ENCODE measurements at places on chromosomes 13 and 19.
A peak's percentile ranks its signal among the peaks of the same experiment; 100 is the strongest.

DNA sequence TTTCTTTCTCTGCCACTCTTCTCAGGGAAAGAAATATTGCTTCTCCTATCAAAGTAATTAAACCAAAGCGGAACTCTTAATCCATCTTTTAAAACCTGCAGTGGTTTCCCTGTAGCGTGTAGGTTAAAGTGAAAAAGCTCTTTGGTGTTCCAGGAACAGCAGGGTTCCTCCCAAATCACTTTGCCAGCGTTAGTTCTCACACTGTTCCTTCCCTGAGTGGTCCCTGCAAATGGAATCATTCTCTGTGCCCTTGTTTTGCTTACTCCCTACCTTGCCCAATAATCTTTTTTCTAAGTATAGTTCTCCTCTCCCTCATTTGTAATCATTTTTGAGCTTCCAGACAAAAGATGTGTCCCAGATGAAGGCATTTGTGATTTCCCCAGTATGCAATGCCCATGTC lies 207.5 kb downstream of the HS6ST3 start:
- DNase-seq: no peak
- H3K27me3 ChIP-seq: no peaks in the 10 kb centered on the region
- H3K4me3 ChIP-seq: no peak overlapping the region
- no peaks in the 10 kb centered on the region for H3K4me1 ChIP-seq
- H3K36me3 ChIP-seq: no peaks in the 10 kb centered on the region

DNA sequence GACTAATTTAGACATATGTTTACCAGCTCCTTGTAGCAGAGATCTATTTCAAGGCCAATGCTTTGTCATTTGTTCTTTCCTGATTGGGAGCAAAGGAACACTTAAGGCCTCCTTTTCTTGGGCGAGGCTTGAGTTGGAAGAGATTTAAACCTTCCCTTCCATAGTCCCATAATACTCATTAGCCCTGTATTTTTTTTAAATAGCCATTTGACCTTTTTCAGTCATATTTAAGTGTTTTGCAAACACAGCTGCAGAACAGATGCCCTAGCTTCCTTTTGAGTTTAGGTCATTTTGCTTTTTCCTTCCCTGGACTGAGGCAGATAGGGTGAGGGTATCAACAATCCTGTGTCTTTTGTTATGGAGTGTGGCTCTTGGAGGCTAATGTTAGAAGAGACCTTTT lies 198.3 kb downstream of the NBEA start:
- H3K4me3 ChIP-seq: no peak overlapping the region
- no peak for DNase-seq
- H3K27ac ChIP-seq: no peak overlapping the region
- H3K27me3 ChIP-seq: no peaks in the 10 kb centered on the region
- H3K36me3 ChIP-seq: no peaks in the 10 kb centered on the region

GRCh38 chr13:90640976-90641375 lies 706.5 kb upstream of the MIR17HG start:
- no peak overlapping the region for H3K27ac ChIP-seq
- H3K27me3 ChIP-seq: no peaks in the 10 kb centered on the region
- DNase-seq: no peak
- no peaks in the 10 kb centered on the region for H3K36me3 ChIP-seq
- H3K4me3 ChIP-seq: no peak overlapping the region

DNA sequence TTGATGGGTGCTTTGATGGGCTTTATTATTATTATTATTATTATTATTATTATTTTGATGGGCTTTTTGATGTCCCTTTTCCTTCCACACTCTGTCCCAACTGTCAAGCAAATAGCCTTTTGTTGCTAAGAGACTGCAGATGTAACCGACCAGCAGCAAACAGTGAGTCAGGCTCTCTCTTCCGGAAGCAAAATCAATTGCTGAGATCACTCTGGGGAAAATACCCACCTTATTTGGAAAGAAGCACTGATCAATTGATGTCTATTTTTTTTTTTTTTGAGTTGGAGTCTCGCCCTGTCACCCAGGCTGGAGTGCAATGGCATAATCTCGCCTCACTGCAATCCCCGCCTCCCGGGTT lies 2.9 kb downstream of the LDLR start:
- H3K4me1 ChIP-seq: peaks cover 83% of the 10 kb centered on the region
- DNase-seq: peak; percentile 68
- no peak overlapping the region for H3K4me3 ChIP-seq
- no peaks in the 10 kb centered on the region for H3K36me3 ChIP-seq

DNA sequence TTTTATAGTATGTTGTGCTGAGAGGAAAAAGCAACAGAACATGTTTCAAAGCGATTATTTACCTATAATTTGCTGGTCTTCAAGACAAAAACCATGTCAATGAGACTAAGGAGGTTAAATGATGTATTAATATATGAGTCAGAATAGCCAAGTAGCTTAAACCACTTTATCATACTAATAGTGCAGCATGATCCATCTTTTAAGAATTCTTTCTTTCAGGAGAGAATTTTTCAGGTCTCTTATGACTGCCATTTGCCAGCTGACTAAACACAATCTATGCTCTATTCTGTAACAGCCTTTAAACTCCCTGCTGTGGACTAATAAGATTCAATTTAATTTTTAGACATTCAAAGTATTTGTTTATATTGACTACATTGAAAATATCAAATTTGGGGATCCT lies 93.7 kb downstream of the TRPC4 start:
- no peaks in the 10 kb centered on the region for H3K36me3 ChIP-seq
- no peak overlapping the region for H3K4me3 ChIP-seq
- H3K27me3 ChIP-seq: no peaks in the 10 kb centered on the region
- H3K27ac ChIP-seq: no peak overlapping the region
- no peaks in the 10 kb centered on the region for H3K4me1 ChIP-seq

DNA sequence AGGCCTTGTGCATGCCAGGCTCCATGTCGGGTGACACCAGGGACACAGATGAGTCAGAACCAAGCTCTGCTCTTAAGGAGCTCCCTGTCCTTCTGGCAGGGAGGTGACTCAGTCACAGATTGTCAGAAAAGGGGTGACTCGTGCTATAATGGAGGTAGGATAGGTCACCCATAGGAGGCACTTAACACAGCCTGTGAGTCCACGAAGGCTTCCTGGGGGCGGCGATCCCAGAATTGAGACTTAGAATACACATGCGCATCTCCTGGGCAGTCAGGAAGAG lies 19.6 kb downstream of the FUZ start:
- H3K36me3 ChIP-seq: peaks cover 35% of the 10 kb centered on the region
- H3K27ac ChIP-seq: no peak overlapping the region
- no peaks in the 10 kb centered on the region for H3K4me1 ChIP-seq
- no peak overlapping the region for H3K4me3 ChIP-seq
- DNase-seq: no peak

DNA sequence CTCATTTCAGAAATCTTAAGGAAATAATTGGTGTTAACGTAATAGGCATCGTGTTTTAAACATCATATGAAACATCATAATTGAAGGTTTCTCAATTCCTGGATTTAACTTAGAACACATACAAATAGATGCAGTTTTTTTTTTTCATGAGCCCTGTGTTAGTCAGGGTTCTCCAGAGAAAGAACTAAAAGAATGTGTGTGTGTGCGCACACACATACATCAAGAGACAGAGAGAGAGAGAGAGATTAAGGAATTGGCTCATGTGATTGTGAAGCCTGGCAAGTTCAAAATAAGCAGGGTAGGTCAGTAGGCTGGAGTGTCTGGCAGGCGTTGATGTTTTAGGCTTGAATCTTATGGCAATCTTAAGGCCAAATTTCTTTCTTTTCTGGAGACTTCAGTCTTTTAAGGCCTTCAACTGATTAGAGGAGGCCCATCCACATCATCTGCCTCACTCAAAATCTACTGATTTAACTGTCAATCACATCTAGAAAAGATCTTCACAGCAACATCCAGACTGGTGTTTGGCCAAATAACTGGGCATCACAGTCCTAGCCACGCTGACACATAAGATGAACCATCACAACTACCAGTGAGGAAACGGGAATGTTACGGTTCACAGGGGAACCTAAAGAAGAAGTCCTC lies 25.2 kb downstream of the SPATA13 start:
- H3K4me3 ChIP-seq: no peak overlapping the region
- no peaks in the 10 kb centered on the region for H3K27me3 ChIP-seq
- DNase-seq: no peak
- peaks cover 73% of the 10 kb centered on the region for H3K4me1 ChIP-seq
- H3K36me3 ChIP-seq: no peaks in the 10 kb centered on the region

- no peaks in the 10 kb centered on the region for H3K27me3 ChIP-seq
- DNase-seq: peak; percentile 62
- no peaks in the 10 kb centered on the region for H3K36me3 ChIP-seq
- H3K4me1 ChIP-seq: no peaks in the 10 kb centered on the region
- no peak overlapping the region for H3K27ac ChIP-seq
- no peak overlapping the region for H3K4me3 ChIP-seq
Observed at GRCh38 chr13:40777166-40777808, 6.3 kb upstream of the MRPS31 start.

- no peak overlapping the region for H3K27ac ChIP-seq
- no peak for DNase-seq
- H3K4me3 ChIP-seq: no peak overlapping the region
- H3K4me1 ChIP-seq: no peaks in the 10 kb centered on the region
Observed at GRCh38 chr13:113804017-113804702, 45.1 kb downstream of the TMEM255B start.

GRCh38 chr19:35320065-35320713 lies 8.8 kb upstream of the CD22 start:
- H3K4me1 ChIP-seq: no peaks in the 10 kb centered on the region
- no peaks in the 10 kb centered on the region for H3K27me3 ChIP-seq
- H3K36me3 ChIP-seq: no peaks in the 10 kb centered on the region
- no peak overlapping the region for H3K27ac ChIP-seq

GRCh38 chr13:46962281-46962941 lies 65.6 kb upstream of the HTR2A start:
- no peaks in the 10 kb centered on the region for H3K27me3 ChIP-seq
- no peaks in the 10 kb centered on the region for H3K36me3 ChIP-seq
- no peak overlapping the region for H3K27ac ChIP-seq
- DNase-seq: no peak
- no peak overlapping the region for H3K4me3 ChIP-seq
- H3K4me1 ChIP-seq: no peaks in the 10 kb centered on the region

- H3K4me1 ChIP-seq: peaks cover 39% of the 10 kb centered on the region
- peak overlapping the region; percentile 36 for H3K27ac ChIP-seq
- no peaks in the 10 kb centered on the region for H3K27me3 ChIP-seq
Observed at GRCh38 chr19:4967738-4968461, 1.0 kb upstream of the KDM4B start.

GRCh38 chr13:103289681-103290080 lies 223.5 kb upstream of the SLC10A2 start:
- H3K4me3 ChIP-seq: no peak overlapping the region
- DNase-seq: no peak
- no peak overlapping the region for H3K27ac ChIP-seq

All from body of pancreas (tissue), 4 donors.